ENCODE measurements at places on chromosomes 6 and 20.

DNA sequence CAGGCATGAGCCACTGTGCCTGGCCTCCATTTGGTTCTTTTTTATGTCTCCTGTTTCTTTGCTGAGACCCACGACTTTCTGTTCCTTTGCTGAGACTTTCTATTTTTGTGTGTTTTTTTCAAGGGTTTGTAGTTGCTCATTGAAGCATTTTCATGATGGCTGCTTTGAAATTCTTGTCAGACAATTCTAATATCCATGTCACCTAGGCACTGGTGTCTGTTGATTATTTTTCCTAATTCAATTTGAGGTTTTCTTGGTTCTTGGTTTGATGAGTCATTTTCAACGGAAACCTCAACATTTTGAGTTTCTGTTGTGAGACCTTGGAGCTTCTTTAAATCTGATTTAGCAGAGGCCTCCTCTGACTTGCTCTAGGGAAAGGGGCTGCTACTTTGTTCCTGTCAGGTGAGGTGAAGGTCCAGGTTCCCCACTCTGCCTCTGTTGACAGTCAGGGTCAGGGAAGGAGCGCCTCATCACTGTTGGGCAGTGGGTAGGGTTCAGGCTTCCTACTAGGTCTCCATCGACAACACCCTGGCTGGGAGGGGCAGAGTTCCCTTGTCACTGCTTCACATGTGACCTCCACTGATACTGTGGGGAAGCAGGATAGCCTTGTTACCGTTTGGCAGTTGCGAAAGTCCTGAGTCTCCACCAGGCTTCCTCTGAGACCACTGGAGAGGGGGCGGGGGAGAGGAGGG lies 67.2 kb upstream of the RNF24 start:
- peak; percentile 53 for DNase-seq

DNA sequence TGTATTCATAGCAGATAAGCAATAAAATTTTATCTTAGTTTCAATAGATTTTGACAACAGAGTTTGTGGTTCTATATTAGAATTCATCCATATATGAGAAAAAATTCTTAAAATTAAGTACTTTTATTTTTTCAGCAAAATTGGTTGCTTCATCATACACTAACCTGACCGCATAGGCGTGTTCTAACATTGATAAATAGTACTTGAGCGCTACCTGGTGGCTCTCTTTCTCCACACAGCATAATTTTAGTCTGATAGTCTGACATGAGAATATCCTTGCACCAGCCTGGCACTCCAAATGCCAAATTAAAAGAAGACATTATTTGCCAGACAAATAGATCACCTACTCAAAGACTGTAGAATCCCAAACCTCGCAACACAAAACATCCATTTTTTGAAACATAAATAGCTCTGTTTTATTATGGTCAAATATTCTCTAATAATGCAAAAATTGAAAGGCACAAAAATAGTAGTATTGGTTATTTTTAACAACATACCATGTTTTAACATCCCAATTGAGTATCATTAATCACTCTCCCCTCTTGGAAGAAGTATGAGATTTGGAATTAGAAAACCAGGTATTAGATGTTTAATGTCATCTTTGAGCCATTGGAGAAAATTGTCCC lies 33.0 kb upstream of the FILIP1 start:
- peak; percentile 65 for DNase-seq

DNA sequence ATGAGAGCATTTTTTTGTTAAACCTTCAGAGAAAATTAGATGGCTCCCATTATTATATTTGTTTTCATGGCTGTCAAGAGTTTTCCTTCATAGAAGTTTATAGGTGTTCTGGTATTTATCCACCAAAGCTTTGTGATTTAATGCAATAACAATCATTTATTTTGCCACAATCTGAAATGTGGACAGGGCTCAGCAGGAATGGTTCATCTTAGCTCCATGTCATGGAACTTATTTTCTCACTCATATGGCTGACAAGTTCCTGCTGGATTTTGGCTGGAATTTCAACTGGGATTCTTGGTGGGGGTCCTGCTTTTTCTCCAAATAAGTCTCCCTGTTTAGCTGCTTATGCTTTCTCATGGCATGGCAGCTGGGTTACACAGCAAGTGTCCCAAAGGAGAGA lies 876.7 kb downstream of the QKI start:
- DNase-seq: no peak

DNA sequence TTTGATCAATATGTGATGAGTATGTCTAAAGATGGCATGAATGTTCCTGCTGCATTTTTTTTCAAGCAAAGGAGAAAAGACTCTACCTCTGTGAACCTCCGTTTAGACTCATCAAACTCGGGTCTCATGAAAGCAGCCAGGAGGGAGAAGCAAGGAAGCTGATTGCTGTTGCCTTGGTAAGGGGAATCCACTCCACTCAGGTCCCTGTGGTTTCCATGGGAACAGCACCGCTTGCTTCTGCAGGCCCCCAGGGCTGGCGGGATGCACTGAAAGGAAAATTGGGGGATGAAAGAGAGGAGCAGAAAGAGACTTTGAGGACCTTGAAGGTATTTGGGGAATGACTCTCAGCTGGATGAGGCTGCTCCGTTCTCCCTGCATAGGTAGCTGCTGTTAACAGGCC lies 249.6 kb upstream of the RIN2 start:
- DNase-seq: no peak

GRCh38 chr6:107386340-107386739 lies 73.0 kb downstream of the PDSS2 start:
- DNase-seq: no peak

- DNase-seq: no peak
These were observed 238.1 kb downstream of the LAMA2 start for GRCh38 chr6:129120856-129121638.

Data from A172 (cell line).